CD4-positive, alpha-beta memory T cell (primary cell): ENCODE measurements at places on chromosomes 6 and 20.
A peak's percentile ranks its signal among the peaks of the same experiment; 100 is the strongest.

GRCh38 chr6:105644073-105644489 lies 241.2 kb upstream of the PREP start:
- DNase-seq = no peak

- DNase-seq = no peak
Measured at GRCh38 chr20:14360416-14360815, 23.0 kb upstream of the FLRT3 start.

DNA sequence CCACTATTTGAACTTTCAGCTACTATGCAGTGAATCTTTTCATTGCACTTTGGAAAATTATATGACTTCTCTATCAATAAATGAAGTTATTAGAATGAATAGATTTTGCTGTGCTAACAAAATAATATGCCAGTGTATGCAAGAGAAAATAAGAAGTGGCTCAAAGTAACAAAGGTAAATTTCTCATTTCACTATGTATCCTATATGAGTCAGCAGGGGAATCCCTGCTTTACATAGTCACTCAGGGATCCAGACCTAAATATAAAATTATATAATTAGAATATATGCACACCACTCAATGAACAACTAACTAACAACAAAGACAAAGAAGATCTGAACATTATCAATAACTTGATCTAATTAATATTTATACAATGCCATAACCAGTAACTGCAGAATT lies 390.8 kb upstream of the IRAK1BP1 start:
- DNase-seq = no peak

DNA sequence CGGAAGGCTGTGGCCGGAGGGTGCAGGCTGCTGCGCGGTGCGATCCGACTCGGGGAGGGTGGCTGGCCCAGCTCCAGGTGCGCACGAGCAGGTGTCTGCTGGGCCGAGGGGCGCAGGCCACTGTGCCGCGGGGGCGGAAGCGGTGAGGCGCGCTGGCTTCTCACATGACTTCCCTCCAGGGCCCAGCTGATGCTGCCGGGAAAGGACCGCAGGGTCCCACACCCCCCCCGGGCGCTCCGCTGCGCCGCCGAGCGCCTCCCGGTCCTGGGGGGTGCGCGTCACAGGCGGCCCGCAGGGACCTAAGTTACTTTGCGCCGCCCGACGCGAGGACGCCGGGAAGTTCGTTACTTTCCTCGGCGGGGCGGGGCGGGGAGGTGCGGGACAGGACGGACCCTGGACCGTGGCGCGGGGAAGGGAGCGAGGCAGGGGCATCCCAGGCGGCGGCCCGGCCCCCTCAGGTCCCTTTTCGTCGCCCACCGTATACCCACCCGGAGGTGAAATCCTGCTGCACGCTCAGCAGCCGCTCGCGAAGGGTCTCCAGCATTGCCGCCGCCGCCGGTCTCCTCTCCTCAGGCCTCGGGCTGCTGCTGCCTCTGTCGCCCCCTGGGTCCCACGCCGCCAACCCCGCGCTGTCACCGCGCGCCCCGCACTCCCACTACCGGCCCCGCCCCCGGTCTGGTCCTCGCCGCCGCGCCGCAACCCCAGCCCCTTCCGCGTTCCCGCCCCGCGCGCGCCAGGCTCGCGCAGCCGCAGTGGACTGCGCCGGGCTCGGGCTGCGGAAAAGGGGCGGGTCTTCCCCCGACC lies at the start of gene DTNBP1:
Gene DTNBP1, minus strand, starts transcription at position 703 of the 804 bp plus-strand sequence. Its CDS starts 159 bp downstream, at position 544.
- peak; percentile 82 for DNase-seq

- no peak for DNase-seq
Measured at GRCh38 chr6:15350386-15351083, 104.7 kb downstream of the JARID2 start.

DNA sequence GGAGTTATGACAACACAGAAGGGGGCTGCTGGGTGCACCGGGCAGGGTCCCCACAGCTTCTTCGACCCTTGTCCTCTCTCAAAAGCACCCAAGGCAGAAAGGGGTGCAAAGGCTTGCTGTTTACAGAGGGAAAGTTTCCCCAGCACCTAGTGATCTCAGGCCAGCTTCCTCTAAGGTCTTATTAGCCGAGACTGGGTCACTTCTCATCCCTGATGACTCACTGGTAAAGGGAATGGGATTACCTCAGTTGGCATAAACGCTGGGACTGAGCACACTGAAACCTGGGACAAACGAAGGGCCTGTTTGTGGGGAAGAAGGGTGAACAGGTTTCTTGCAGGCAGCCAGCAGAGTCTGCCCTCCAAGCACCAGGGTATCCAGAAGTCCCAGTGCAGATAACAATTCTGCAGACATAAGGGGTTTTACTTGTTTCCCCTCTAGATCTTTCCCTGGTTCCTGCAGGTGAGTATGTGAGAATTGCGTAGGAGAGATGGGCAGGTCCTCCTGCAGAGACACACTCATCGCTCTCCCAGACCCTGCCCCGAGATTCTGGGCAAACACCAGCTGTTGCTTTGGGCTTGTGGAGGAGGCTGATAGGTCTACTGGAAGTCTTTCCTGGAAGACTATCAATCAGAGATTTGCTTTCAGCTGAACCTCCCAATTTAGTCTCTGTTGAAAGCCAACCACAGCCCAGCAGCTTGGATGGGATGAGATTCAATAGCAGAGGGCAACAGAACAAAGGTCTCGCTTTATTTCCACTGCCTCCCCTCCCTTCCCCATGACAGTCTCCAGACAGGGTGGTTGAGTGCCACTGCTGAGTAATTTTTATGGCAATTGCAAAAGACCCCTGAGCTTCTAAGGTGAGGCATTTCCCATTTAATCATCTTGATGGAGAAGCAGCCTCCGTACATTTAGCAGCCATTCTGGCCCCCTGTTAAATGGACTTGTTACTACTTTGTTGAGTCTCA lies 25.7 kb downstream of the KCNG1 start:
- no peak for DNase-seq

DNA sequence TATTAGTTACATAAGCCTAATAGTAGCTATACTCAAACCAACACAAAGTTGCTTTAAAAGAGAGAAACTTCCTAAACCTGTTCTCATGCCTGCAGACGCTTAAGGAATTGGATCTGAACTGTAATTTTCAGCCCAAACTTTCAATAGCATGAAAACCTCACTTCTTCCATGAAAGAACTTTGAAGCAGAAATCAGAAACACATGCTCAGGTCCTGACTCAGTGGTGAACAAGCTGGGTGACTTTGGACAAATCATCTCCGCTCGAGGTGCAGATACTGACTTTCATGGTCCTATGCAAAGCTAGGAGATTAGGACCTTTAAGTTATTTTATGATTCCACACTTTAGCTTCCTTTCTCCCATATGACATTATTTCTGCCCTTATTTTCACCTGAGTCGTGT lies 36.5 kb downstream of the NOX3 start:
- no peak for DNase-seq

- no peak for DNase-seq
Measured at GRCh38 chr20:24070679-24071078, 82.1 kb upstream of the GGTLC1 start.

- no peak for DNase-seq
Measured at GRCh38 chr6:137315081-137315480, 95.9 kb upstream of the IFNGR1 start.
